ENCODE measurements at places on chromosomes 16 and 17.

DNA sequence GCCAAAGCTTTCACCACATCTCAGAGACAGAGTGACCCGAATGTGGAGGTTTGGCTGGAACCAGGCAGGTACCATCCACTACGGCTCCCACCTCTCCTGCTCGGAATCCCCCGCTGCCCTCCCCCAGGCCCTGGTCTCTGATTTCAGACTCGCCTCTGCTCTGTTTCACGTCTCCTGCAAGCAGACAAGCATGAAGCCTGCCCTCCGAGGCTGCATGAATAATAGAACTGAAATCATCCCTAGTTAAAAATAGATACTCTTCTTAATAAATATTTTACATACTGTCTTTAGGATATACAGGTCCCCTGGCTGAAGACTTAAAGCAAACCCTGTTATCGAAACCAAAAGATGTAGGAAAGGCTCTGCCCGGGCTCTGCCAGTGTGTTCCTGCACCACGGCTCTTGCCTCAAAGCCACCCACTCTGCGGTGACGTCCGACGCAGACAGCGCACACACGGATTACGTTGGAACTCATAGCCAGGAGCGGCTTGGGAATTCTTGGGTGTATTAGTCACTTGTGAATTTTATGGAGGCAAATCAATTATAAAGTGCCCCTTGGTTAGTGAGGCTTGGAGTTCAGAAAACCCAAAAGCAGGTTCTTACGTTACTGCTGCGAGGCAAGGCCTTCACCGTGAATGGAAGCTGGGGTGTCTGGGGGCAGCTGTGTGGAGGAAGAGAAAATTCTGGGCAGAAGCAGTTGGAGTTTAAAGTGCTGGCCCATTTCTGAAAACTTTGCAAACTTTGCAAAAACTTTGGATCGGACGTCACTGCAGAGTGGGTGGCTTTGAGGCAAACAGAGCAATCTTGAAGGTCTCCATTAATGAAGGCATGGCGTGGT is 25.6 kb upstream of the NPTX1 start:
- no peak for DNase-seq

- DNase-seq = no peak
Measured at GRCh38 chr17:8275421-8276290, 12.8 kb upstream of the RANGRF start.

- peak; percentile 45 for DNase-seq
Measured at GRCh38 chr17:18025945-18026776, 12.8 kb downstream of the ATPAF2 start.

- no peak for DNase-seq
Measured at GRCh38 chr17:17579691-17580090, 11.8 kb downstream of the PEMT start.

GRCh38 chr16:87174061-87174460 is 143.1 kb downstream of the C16orf95 start:
- no peak for DNase-seq

DNA sequence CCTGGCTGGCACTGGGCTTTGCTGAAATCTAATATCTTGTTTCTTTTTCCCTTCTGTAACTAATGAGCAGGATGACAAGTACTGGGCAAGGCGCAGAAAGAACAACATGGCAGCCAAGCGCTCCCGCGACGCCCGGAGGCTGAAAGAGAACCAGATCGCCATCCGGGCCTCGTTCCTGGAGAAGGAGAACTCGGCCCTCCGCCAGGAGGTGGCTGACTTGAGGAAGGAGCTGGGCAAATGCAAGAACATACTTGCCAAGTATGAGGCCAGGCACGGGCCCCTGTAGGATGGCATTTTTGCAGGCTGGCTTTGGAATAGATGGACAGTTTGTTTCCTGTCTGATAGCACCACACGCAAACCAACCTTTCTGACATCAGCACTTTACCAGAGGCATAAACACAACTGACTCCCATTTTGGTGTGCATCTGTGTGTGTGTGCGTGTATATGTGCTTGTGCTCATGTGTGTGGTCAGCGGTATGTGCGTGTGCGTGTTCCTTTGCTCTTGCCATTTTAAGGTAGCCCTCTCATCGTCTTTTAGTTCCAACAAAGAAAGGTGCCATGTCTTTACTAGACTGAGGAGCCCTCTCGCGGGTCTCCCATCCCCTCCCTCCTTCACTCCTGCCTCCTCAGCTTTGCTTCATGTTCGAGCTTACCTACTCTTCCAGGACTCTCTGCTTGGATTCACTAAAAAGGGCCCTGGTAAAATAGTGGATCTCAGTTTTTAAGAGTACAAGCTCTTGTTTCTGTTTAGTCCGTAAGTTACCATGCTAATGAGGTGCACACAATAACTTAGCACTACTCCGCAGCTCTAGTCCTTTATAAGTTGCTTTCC is 56.0 kb downstream of the HLF start:
- no peak for DNase-seq

- no peak for DNase-seq
Measured at GRCh38 chr16:75260851-75261589, 9.6 kb upstream of the BCAR1 start.

GRCh38 chr17:34285286-34285792 is at the start of gene CCL11:
Gene CCL11, plus strand, starts transcription at chr17:34285742. Its CDS starts 67 bp downstream, at chr17:34285809.
- DNase-seq = no peak

Data from AG09309 (cell line).